Activated T-helper 1 cell treated with anti-CD3 and anti-CD28 coated beads, Interleukin-2, amount 50 U/mL, for 16 hours (primary cell): ENCODE measurements at places on chromosomes 2 and 18.

- no peak for DNase-seq
These were observed 44.3 kb downstream of the RBM43 start for GRCh38 chr2:151217343-151217742.

DNA sequence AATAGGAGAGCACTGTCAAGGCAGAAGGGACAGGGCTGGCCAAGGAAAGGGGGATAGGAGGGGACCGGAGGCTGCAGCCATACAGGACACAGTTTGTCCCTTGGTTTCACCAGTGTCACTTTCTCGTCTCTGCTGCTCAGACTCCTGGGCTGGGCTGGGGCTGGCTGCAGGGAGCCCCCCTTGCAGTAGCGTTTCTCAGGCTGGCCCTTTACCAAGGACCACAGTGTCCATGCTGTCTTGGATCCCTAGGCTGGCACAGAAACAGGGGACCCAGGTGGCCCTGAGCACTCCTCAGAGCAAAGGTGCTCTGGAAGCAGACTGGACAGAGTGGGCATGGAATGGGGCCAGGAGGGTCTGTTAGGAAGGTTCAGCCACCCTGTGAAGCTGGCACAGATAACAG is 34.8 kb downstream of the ATOH8 start:
- no peak for DNase-seq

GRCh38 chr2:47504174-47504810 is 101.3 kb downstream of the MSH2 start:
- no peak for DNase-seq

GRCh38 chr2:175030380-175031271 is 25.4 kb upstream of the CHN1 start:
- no peak for DNase-seq

DNA sequence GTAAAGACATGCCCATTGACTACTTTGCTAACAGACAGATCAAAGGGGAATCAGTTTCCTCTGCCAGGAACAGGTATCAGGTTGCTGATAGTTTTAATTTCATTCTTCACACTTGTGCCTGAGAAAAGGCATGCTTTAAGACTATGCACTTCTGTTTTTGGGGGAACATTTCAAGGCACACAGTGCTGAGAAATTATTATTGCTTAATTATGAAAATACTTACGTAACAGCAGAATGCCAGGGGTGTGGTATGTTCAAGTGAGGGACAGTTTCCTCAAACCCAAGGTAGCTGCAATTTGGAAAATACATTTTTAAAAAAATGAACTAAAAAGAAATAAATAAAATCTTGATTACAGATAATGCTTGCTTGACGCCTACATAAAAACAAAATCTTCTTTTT is 1746.1 kb upstream of the PIK3C3 start:
- DNase-seq: no peak

DNA sequence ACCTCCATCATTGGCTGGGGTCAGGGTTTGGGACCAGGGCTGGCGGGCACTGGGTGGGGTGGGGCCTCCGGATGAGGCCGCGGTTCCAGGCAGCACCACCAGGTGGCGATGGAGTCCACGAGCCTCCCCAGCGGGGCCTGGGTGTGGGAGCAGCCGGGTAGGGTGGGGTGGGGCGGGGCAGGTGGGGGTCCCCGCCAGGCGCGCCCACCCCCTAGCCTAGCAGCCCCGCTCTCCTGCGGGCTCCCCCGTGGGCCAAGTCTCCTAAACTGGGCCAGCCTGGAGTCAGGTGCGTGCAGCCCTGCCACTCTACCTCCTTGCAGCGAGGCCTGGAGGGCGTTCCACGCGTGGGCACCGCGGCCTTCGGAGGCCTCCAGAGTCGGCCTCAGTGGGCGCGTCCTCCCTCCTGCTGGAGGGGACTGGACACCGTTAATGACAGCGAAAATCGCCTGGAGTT is 187.5 kb downstream of the TWIST2 start:
- DNase-seq: peak; percentile 43

DNA sequence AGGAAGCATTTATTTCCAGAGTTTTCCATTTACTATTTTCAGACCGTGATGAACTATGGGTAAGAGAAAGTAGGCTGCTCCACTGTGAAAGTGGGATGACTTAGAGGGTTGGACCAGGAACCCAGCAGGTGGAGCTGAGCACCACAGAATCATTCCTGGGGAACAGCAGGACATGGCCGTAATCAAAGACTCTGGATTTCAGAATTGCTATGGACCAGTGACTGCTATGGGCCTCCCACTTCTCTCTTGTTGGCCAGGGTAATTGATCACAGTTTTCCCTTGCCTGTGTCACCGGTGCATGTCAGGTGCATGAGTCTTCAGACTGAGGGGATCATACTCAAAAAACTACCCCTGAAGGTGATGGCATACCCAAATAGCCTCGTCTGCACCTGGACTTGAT is 90.6 kb upstream of the GPC1 start:
- no peak for DNase-seq

GRCh38 chr2:46876741-46877384 is 38.7 kb downstream of the MCFD2 start:
- no peak for DNase-seq

- no peak for DNase-seq
These were observed 1.6 kb upstream of the ASIC4 start for GRCh38 chr2:219512524-219513216.
